ENCODE measurements at places on chromosomes 5 and 9. TPM values are rescaled to one million over a fixed set of nuclear protein-coding genes. Genes with fewer than 3 reads are reported as not detected.

The APBA1 gene
- total RNA-seq: 0.10 TPM

The APC gene
- total RNA-seq: 9.5 TPM

The LECT2 gene
- total RNA-seq: not detected

The LURAP1L gene
- 11.6 TPM for total RNA-seq

The PCDHA11 gene
- 0.43 TPM for total RNA-seq

The C9 gene
- total RNA-seq: not detected

The P4HA2 gene
- total RNA-seq: 35.8 TPM

The JAK2 gene
- total RNA-seq: 3.5 TPM

The PCDHA7 gene
- total RNA-seq: 0.08 TPM

The GARIN3 gene
- not detected for total RNA-seq

The MPDZ gene
- total RNA-seq: 12.9 TPM

The ENC1 gene
- 14.5 TPM for total RNA-seq

The TEK gene
- 0.08 TPM for total RNA-seq

The NPR3 gene
- total RNA-seq: 20.9 TPM

The RUFY1 gene
- 29.0 TPM for total RNA-seq

The SLC6A7 gene
- not detected for total RNA-seq

The ADGRD2 gene
- total RNA-seq: not detected

The ANKRD34B gene
- total RNA-seq: 0.07 TPM

The PCDHGA5 gene
- 0.11 TPM for total RNA-seq

The FOXD1 gene
- 17.5 TPM for total RNA-seq

The NR5A1 gene
- not detected for total RNA-seq

The CTNND2 gene
- not detected for total RNA-seq

The FOXD4L4 gene
- not detected for total RNA-seq

The FRMD3 gene
- total RNA-seq: 2.7 TPM

The IFNK gene
- total RNA-seq: not detected

The SH3RF2 gene
- 3.0 TPM for total RNA-seq

The PCDHGC3 gene
- total RNA-seq: 6.3 TPM

The RAB3C gene
- not detected for total RNA-seq

The SSBP2 gene
- 9.0 TPM for total RNA-seq

The GLDC gene
- 17.4 TPM for total RNA-seq

Measured in A549 treated with CpdA at 1 μM for 4 hours (cell line).